Prostate gland (tissue), 2 donors: ENCODE measurements at places on chromosomes 2 and 18. TPM values are rescaled to one million over a fixed set of nuclear protein-coding genes. Genes with fewer than 3 reads are reported as not detected.

DNA sequence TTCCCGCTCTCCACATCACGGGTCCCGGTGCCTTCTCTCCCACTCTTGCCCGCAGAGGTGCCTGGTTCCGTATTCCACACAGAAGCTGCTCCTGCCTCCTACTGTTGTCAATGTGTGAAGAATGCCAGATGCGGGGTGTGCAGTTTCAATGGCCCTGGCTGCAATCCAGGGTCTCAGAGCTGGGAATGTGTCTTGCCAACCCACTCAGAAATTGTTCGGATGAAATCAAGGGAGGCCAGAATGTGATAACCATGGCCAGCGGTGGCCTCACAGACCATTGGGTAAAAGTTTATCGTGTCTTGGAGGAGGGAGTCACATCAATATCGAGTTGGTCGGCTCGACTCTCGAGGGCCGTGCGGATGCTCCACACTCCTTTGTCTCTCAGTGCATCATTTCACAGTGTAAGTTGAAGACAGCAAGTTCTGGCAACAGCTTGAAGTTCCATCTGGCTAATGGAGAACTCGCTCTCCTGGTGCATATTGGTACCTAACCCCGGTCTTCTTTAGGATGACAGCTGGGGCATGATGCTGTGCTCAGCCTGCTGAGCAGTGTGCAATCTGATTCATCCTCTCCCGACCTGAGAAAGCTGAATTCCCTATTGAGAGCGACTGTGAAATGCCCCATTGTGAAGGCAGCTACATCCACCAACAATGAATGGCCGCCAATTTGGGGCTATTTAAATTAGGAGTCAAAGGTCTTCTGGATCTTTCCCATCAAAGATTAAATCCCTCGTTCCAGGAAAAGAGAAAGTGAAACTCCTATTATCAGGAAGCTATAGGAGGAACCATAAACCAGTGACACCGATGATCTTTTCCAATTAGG is 389.0 kb downstream of the SOX11 start:
- DNase-seq = no peak

Gene FAM98A
- total RNA-seq = 26.6 TPM

DNA sequence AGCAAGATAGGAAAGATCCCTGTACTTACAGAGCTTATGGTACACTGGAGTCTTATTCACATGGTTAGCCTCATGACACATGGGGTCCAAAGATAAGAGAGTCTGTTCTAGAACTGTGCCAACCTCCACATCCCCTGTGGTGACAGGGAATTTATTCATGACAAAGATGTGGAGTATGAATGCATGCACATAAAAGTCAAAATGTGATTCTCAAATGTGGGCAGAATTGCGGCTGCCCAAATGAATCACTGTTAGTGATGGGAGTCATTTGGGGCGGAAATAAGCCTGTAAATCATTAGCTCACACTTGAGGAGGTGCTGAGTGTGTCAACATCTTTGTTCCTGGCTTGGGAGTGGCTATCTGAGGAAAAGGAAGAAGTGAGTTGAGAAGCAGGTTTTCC is 560.6 kb downstream of the SLC4A3 start:
- no peak for DNase-seq

DNA sequence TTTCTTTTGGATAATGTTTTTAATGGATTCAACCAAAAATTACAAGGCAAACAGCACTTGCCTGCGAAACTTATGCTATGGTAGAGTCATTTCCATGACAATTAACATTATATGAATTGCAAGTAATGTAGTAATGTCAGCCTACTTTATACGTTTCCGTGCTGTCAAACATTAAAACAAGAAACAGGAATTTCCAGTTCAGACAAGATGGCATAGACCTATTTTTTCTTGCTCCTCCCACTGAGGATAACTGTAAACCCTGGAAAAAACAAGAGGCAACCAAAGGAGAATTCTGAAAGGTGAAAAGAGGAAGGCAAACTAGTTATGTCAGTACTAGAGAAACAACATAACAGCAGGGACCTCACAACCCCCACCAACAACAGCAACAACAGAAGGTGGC is 170.7 kb downstream of the DIS3L2 start:
- no peak for DNase-seq

DNA sequence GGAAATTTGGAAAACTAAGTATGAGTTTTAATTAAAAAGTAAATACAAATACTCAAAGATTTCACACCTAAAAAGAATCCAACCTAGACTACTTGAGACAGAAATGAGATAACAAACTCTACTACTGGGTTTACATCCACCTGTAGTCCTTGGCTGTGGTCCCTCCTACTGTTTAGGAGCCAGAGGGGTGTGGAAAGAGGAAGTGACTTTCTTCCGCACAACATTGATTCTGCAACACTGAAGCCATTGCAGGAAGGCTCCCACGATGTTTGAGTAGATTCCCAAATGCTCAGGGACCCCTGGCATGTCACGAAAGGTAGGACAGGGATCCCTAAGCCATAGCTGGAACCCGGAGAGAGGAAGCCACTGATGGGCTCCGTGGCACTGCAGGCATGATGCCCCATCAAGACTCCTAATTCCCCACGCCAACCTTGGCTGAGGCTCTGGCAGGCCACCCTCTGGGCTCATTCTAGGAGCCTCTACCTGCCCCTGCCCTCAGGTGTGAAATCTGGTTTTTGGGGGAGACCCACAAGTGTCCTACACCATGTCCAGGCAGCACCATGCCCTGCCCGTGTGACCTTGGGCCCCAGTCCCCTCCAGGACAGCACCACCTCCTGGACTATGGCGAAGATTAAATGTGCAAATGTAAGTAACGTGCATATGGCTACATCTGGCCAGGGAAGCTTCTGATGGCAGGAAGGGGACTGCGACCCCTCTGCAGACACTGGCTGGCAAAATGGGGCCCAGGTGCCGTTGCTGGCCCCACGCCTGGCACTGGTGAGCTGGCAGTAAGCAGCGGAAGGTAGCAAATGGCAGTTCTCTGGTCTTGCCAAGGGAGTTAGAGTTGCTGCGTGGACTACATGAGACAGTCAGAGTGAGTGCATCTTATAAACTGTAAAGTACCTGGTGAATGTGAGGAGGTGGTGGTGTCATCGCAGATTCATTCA is 38.2 kb upstream of the MAL start:
- DNase-seq = no peak

- DNase-seq = no peak
Observed at GRCh38 chr2:237435844-237436587, 22.1 kb upstream of the COL6A3 start.

- no peak for DNase-seq
Observed at GRCh38 chr18:78992041-78993011, 12.7 kb downstream of the SALL3 start.
